ENCODE measurements at places on chromosomes 16 and 17. TPM values are rescaled to one million over a fixed set of nuclear protein-coding genes. Genes with fewer than 3 reads are reported as not detected.

The PTX4 gene
- 0.03 TPM for total RNA-seq

The MILR1 gene
- 1.4 TPM for total RNA-seq

The KRT33B gene
- not detected for total RNA-seq

The CPHXL2 gene
- total RNA-seq: not detected

The TAT gene
- 0.03 TPM for total RNA-seq

The AOC3 gene
- 1.3 TPM for total RNA-seq

The NRN1L gene
- total RNA-seq: 0.19 TPM

The ORMDL3 gene
- total RNA-seq: 37.5 TPM

The CDH16 gene
- 8.5 TPM for total RNA-seq

The MEAK7 gene
- 60.4 TPM for total RNA-seq

The GAS2L2 gene
- 0.08 TPM for total RNA-seq

The GSPT1 gene
- 209 TPM for total RNA-seq

The EZH1 gene
- total RNA-seq: 11.9 TPM

The HIGD1B gene
- total RNA-seq: not detected

The TM4SF5 gene
- 0.49 TPM for total RNA-seq

The CLEC3A gene
- not detected for total RNA-seq

The RNF112 gene
- 0.14 TPM for total RNA-seq

The HS3ST6 gene
- 1.1 TPM for total RNA-seq

The SCIMP gene
- not detected for total RNA-seq

The REXO5 gene
- 3.6 TPM for total RNA-seq

The PRAC2 gene
- not detected for total RNA-seq

The FAM222B gene
- total RNA-seq: 43.3 TPM

The TOM1L1 gene
- total RNA-seq: 31.5 TPM

The NPIPA7 gene
- total RNA-seq: 9.7 TPM

The KCNJ12 gene
- 1.6 TPM for total RNA-seq

The SP6 gene
- 7.7 TPM for total RNA-seq

The UBN1 gene
- total RNA-seq: 26.5 TPM

The GSG1L gene
- total RNA-seq: 0.05 TPM

The CCL16 gene
- total RNA-seq: not detected

The IRX3 gene
- total RNA-seq: 6.5 TPM

The PRKCB gene
- 0.25 TPM for total RNA-seq

The NDRG4 gene
- total RNA-seq: 28.7 TPM

The SKAP1 gene
- total RNA-seq: not detected

The CACNG5 gene
- total RNA-seq: not detected

The TBC1D3D gene
- 0.06 TPM for total RNA-seq

The CDH13 gene
- total RNA-seq: 0.01 TPM

The TP53TG3B gene
- total RNA-seq: not detected

The CMTM2 gene
- total RNA-seq: not detected

The DRC3 gene
- total RNA-seq: 2.0 TPM

The PYY gene
- 0.08 TPM for total RNA-seq

The LAT gene
- 2.7 TPM for total RNA-seq

The PLEKHM1 gene
- 23.3 TPM for total RNA-seq

The TMEM204 gene
- total RNA-seq: 0.09 TPM

The RGS11 gene
- total RNA-seq: 4.4 TPM

The PLA2G10 gene
- 0.33 TPM for total RNA-seq

The IL32 gene
- total RNA-seq: 30.1 TPM

The NPIPB2 gene
- total RNA-seq: 2.6 TPM

The LRRC36 gene
- 0.08 TPM for total RNA-seq

The ADAM11 gene
- 2.6 TPM for total RNA-seq

The PIK3R5 gene
- 0.18 TPM for total RNA-seq

The HSD17B2 gene
- not detected for total RNA-seq

The KIF2B gene
- total RNA-seq: not detected

The CDH8 gene
- total RNA-seq: 0.32 TPM

The MYH8 gene
- total RNA-seq: not detected

The IGFBP4 gene
- total RNA-seq: 2,867 TPM

The ARHGAP44 gene
- 2.3 TPM for total RNA-seq

The PNMT gene
- total RNA-seq: 0.44 TPM

Data from A549 treated with AZD2906 at 1 μM for 4 hours (cell line).